ENCODE measurements at places on chromosomes 12 and 14.

- DNase-seq = no peak
Observed at GRCh38 chr14:77849711-77850110, 49.8 kb downstream of the ADCK1 start.

GRCh38 chr14:75084513-75084912 is 15.1 kb downstream of the ZC2HC1C start:
- DNase-seq = no peak

- no peak for DNase-seq
Observed at GRCh38 chr14:87754520-87755223, 238.3 kb downstream of the GALC start.

DNA sequence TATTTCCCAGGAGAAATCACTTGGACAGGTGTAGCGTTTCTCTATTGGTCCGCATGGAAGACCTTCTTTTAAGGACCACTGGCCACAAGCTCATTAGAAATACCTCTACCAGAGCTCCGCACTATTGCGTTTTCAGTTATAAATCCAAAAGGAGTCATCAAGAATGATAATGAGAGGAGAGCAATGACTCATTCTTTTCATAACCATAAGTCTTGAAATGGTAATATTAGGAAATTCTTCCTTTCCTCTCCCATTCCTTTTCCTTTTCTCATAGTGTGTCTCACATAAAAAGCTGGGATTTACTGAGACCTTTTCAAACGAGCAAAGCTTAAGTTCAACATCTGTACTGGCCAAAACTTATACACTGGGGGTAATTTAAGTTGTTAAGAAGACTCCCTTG is 215.7 kb downstream of the CPNE8 start:
- no peak for DNase-seq

DNA sequence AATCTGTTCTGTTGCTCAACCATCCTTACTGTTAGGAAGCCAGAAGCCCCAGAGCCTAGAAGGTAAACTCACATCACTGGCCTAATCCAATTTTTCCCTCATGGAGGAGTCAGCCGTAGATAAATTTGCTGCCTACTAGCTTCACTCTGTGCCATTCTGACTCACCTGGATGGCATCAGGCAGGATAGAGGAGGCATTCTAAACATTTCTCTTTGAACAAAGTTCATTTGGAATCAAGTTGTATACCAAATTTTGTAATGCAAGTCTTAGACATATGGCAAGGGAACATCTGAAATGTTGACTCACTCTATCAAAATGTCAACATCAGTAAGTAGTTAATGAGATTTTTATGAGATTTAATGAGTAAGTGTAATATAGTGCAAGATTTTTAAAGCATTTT is 13.6 kb upstream of the TBC1D30 start:
- no peak for DNase-seq

- DNase-seq = peak; percentile 40
Observed at GRCh38 chr12:122031342-122032216, 9.9 kb downstream of the BCL7A start.

DNA sequence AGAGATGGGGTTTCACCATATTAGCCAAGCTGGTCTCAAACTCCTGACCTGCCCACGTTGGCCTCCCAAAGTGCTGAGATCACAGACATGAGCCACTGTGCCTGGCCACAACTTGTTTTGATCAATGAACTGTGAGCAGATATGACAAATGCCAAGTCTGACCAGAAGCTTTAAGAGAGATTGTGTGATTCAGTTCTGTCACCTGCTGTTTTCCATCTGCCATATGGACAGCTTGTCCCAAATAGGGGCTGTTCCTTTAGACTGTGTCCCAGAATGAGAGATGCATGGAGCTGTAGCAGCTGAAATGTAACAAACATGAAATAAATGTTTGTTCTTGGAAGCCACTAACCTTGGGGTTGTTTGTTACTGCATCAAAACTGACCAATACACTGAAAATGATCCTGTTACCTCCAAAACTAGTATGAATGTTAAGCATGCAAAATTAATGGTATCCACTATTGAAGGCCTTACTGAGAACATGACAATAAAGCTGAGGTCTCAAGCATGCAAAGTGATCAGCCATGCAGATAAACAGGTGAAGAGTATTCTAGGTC is 65.9 kb upstream of the MED13L start:
- no peak for DNase-seq

- DNase-seq = no peak
Observed at GRCh38 chr14:104307246-104307626, 168.8 kb downstream of the KIF26A start.

DNA sequence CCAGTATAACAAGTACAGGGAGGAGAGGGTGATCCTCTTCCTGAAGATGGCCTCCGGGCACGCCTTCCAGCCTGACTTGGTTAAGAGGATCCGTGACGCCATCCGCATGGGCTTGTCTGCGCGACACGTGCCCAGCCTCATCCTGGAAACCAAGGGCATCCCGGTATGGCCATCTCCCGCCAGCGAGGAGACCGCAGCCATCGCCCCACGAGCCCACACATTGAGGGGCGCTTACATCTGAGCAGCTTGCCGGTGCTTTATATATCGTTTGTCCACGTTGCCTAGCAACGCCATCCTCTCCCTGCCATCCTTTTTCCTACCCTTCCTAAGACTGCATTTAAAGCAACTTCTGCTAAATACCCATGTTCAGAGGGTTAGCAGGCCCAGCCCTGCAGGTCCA is 71.5 kb downstream of the AACS start:
- DNase-seq = no peak
